ENCODE measurements at places on chromosomes 5 and 9. TPM values are rescaled to one million over a fixed set of nuclear protein-coding genes. Genes with fewer than 3 reads are reported as not detected.

DNA sequence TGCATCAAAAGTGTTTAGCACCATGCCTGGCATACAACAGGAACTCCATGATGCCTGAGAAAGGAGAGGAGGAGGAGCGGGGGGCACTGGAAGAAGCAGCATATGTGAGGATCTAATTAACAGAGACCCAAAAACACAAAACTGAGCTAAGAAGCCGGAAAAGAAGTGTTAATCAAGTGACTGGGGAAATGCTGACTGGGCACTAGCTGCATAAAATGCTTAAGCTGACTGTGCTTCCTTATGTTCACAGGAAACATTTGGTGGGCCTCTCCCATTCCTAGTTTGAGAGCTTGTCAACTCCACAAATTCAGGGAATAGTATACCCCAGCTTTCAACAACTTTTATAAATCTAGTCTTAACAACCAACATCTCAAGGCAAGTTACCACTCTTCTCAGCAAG is 26.6 kb downstream of the DEPDC1B start:
- H3K4me1 ChIP-seq = peaks cover 10% of the 10 kb centered on the region
- no peaks in the 10 kb centered on the region for H3K36me3 ChIP-seq
- H3K27me3 ChIP-seq = no peaks in the 10 kb centered on the region
- no peak overlapping the region for H3K4me3 ChIP-seq

CETN3 gene
- total RNA-seq = 13.6 TPM

GRCh38 chr5:167710444-167711073 is 580.9 kb upstream of the WWC1 start:
- DNase-seq = no peak
- no peak overlapping the region for H3K4me3 ChIP-seq
- H3K4me1 ChIP-seq = peaks cover 5% of the 10 kb centered on the region
- H3K27ac ChIP-seq = no peak overlapping the region
- no peaks in the 10 kb centered on the region for H3K27me3 ChIP-seq
- no peaks in the 10 kb centered on the region for H3K36me3 ChIP-seq

FOXD4 gene
- 0.44 TPM for total RNA-seq

DNA sequence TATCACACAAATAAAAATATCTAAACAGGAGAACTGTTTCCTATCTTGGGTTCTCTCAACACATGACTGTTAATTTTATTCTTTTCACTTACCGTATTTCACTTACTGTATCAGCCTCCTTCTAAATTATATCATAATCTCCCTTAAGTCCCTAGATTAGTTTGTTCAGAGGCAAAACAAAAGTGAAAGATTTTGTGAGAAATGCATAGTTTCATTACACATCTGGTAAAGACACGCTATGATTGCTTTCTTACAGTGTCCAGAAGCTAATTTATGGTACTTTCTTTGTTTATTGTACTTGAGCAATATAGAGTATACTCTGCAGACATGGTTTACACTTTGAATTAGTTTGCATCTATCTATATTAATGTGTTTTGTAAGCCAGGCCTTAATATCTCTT is 159.7 kb upstream of the TLX3 start:
- no peaks in the 10 kb centered on the region for H3K36me3 ChIP-seq
- H3K27ac ChIP-seq = no peak overlapping the region
- no peak for DNase-seq
- no peak overlapping the region for H3K4me3 ChIP-seq

- H3K27me3 ChIP-seq = no peaks in the 10 kb centered on the region
- H3K4me1 ChIP-seq = no peaks in the 10 kb centered on the region
- no peak overlapping the region for H3K27ac ChIP-seq
- DNase-seq = no peak
Measured at GRCh38 chr5:113005454-113005853, 28.9 kb downstream of the DCP2 start.

DNA sequence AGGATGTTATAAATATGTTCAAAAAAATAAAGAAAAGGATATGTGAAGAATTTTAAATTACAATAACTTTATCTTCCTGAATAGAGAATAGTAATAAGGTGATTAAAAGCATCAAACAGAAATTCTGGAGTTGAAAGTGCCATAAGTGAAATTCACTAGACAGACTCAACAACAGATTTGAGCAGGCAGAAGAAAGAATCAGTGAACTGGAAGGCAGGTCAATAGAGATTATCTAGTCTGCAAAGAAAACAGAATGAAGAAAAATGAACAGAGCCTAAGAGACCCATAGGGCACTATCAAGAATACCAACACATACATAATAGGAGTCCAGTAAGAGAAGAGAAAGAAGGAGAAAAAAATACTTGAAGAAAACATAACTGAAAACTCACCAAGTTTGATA is 162.1 kb downstream of the ROR2 start:
- peaks cover 13% of the 10 kb centered on the region for H3K4me1 ChIP-seq
- H3K36me3 ChIP-seq = peaks cover 2% of the 10 kb centered on the region

GRCh38 chr5:178762391-178762790 is 31.9 kb upstream of the ZNF354A start:
- no peaks in the 10 kb centered on the region for H3K4me1 ChIP-seq
- peak; percentile 71 for DNase-seq
- H3K36me3 ChIP-seq = no peaks in the 10 kb centered on the region
- no peaks in the 10 kb centered on the region for H3K27me3 ChIP-seq
- no peak overlapping the region for H3K27ac ChIP-seq
- H3K4me3 ChIP-seq = no peak overlapping the region

DNA sequence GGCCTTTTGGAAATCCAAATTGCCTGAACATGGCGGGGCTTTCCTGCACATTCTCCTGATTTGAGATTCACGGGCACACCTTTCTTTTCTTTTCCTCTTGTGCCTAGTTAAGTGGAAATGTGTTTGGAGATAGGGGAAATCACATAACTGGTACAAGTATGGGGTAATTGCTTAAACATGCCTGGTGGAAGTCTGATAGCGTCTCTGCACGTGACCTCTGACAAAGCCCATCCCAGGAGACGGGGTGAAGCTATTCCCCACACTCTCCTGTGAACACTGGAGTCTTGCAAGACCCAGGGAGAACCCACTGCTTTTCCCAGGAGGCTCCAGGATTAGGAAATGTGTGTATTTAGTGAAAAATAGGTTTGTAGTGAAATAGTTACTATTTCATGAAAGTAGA is 2.9 kb upstream of the REEP2 start:
- H3K27ac ChIP-seq = no peak overlapping the region
- H3K4me1 ChIP-seq = peaks cover 25% of the 10 kb centered on the region
- H3K4me3 ChIP-seq = no peak overlapping the region
- peaks cover 12% of the 10 kb centered on the region for H3K36me3 ChIP-seq
- no peak for DNase-seq

- no peaks in the 10 kb centered on the region for H3K4me1 ChIP-seq
- H3K36me3 ChIP-seq = no peaks in the 10 kb centered on the region
- no peaks in the 10 kb centered on the region for H3K27me3 ChIP-seq
- no peak overlapping the region for H3K27ac ChIP-seq
Measured at GRCh38 chr9:91386765-91387164, 25.0 kb upstream of the AUH start.

TMEM174 gene
- not detected for total RNA-seq

- H3K4me1 ChIP-seq = no peaks in the 10 kb centered on the region
- H3K36me3 ChIP-seq = no peaks in the 10 kb centered on the region
- peaks cover 13% of the 10 kb centered on the region for H3K27me3 ChIP-seq
- DNase-seq = no peak
- H3K27ac ChIP-seq = no peak overlapping the region
Measured at GRCh38 chr5:175206669-175207068, 237.3 kb downstream of the DRD1 start.

N4BP3 gene
- 0.44 TPM for total RNA-seq

DNA sequence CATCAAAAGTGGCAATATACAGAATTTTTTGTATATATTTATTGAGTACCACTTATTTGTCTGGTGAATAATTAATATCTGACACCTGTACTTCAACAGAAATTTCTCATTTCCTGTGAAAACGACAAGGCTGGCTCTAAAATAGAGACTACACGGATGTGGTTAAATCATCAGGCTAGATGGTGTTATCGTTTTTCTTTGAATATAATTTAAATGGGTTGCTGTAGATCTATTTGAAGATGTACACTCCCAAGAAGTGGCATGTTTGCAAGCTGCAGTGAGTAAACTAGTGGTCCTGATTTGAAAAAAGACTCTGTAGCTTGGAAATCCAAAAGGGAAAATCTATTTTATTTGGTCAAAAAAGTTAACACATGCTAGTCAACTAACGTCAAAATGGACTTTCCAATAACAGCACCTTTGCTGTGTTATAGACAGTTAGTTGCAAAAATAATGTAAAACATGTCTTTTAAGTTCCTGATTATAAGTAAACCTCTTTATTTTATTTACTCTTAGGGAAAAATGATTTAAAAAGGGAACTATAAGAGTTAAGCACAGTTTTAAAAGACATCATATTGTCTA is 13.8 kb downstream of the ST8SIA4 start:
- no peaks in the 10 kb centered on the region for H3K36me3 ChIP-seq
- H3K27ac ChIP-seq = no peak overlapping the region
- no peak overlapping the region for H3K4me3 ChIP-seq
- no peaks in the 10 kb centered on the region for H3K4me1 ChIP-seq
- DNase-seq = no peak
- H3K27me3 ChIP-seq = peaks cover 13% of the 10 kb centered on the region

FREM1 gene
- total RNA-seq = 1.7 TPM

FBN2 gene
- total RNA-seq = 303 TPM

TAF11L8 gene
- total RNA-seq = not detected

SLC22A4 gene
- 5.4 TPM for total RNA-seq

GRCh38 chr9:134390537-134390936 is 64.3 kb downstream of the RXRA start:
- no peak overlapping the region for H3K4me3 ChIP-seq
- no peaks in the 10 kb centered on the region for H3K27me3 ChIP-seq
- peaks cover 12% of the 10 kb centered on the region for H3K4me1 ChIP-seq
- no peak overlapping the region for H3K27ac ChIP-seq
- no peak for DNase-seq

- no peaks in the 10 kb centered on the region for H3K27me3 ChIP-seq
- H3K36me3 ChIP-seq = peaks cover 5% of the 10 kb centered on the region
- no peaks in the 10 kb centered on the region for H3K4me1 ChIP-seq
- DNase-seq = no peak
Measured at GRCh38 chr9:125432715-125433385, 171.2 kb downstream of the GAPVD1 start.

SPAG8 gene
- total RNA-seq = 3.3 TPM

PCDHA1 gene
- not detected for total RNA-seq

DNA sequence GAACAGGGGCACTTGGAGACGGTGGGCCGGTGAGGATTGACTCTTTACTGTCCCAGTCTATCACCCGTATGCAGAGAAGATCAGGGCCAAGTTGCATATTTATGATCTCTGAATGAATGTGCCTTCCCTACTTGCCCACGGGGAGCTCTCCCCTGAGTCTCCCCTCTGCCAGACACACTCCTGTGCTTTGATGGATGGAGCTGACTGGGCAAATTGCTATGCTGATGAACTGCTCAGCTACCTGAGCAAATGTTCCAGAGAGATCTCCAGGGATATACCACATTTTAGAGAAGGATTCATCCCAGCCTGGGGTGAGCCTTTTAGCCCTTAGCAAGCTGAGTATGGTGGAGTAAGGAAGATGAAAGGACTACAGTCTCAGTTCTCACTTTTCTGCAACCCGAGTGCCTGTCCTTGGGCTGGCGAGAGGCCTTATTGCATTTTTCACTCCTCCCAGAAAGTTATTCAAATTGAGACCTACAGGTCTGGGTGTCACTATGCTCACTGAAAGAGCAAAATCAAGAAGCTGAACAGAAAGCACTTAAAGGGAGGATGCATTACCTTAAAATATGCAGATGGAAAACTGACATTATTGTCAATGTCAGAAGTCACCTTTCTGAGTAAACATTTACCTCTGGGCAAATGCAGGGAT is 526.7 kb upstream of the WWC1 start:
- no peak for DNase-seq
- no peak overlapping the region for H3K27ac ChIP-seq
- H3K4me3 ChIP-seq = no peak overlapping the region
- peaks cover 4% of the 10 kb centered on the region for H3K4me1 ChIP-seq

LRRC8A gene
- 55.0 TPM for total RNA-seq

GRCh38 chr9:14107977-14108376 is 206.0 kb downstream of the NFIB start:
- H3K4me1 ChIP-seq = peaks cover 16% of the 10 kb centered on the region
- DNase-seq = no peak
- H3K4me3 ChIP-seq = no peak overlapping the region
- peaks cover 17% of the 10 kb centered on the region for H3K36me3 ChIP-seq
- H3K27me3 ChIP-seq = no peaks in the 10 kb centered on the region

AGXT2 gene
- total RNA-seq = not detected

- no peaks in the 10 kb centered on the region for H3K4me1 ChIP-seq
- H3K27me3 ChIP-seq = no peaks in the 10 kb centered on the region
- H3K27ac ChIP-seq = no peak overlapping the region
- no peak for DNase-seq
- H3K4me3 ChIP-seq = no peak overlapping the region
Measured at GRCh38 chr5:2335733-2336515, 415.6 kb downstream of the IRX2 start.

DNA sequence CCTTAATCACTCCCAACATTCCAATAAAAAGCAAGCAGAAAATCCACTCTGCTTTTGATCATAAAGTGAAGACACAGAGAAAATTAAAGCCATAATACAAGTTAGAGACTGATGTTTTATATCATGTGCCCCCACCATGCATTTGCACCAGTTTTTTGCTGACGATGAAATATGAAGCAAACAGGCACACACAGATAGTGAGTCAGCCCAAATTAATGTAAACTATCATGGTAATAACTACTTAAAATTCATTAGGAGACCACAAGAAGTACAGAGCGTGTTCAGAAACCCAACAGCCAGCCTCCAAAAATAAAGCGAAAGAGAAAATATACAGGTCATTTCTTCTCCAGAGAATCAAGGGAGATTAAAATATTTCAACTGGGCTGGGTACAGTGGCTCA is 46.4 kb upstream of the KDM4C start:
- H3K4me1 ChIP-seq = peaks cover 4% of the 10 kb centered on the region
- H3K36me3 ChIP-seq = peaks cover 1% of the 10 kb centered on the region
- no peak overlapping the region for H3K4me3 ChIP-seq

DNA sequence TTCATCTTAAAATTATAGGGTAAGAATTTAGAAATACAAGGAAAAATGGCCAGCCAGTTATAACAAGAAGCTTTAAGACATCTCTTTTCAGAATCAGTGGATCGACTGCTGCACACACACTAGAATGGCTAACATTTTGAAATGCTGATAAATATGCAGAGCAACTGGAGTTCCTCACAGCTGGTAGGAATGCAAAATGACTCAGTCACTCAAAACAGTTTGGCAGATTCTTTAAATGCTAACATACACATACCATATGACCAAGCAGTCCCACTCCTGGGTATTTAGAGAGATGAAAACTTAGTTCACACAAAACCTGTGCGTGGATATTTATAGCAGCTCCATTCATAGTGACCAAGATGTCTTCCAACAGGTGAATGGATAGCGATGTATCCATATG is 23.2 kb upstream of the PSAT1 start:
- H3K36me3 ChIP-seq = peaks cover 6% of the 10 kb centered on the region
- H3K4me1 ChIP-seq = peaks cover 27% of the 10 kb centered on the region
- peak overlapping the region; percentile 55 for H3K27ac ChIP-seq

- DNase-seq = no peak
- peaks cover 9% of the 10 kb centered on the region for H3K4me1 ChIP-seq
- no peak overlapping the region for H3K4me3 ChIP-seq
- H3K27me3 ChIP-seq = no peaks in the 10 kb centered on the region
Measured at GRCh38 chr9:122865300-122865699, 36.9 kb upstream of the PDCL start.

Data from chondrocyte (in vitro differentiated cells).